ENCODE measurements at places on chromosomes 2 and 18.

DNA sequence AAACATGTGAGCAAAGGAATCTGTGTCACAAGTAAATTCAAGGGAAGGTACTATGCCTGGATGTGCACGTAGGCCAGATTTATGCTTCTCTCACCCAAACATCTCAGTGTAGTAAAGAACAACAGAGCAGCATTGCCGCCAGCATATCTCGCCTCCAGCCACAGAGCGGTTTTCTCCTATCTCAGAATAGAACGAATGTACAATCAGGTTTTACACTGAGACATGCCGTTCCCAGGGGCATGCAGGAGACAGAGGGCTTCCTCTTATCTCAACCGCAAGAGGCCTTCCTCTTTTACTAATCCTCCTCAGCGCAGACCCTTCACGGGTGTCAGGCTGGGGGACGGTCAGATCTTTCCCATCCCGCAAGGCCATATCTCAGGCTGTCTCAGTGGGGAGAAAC is 175.3 kb downstream of the RPIA start:
- DNase-seq: no peak

DNA sequence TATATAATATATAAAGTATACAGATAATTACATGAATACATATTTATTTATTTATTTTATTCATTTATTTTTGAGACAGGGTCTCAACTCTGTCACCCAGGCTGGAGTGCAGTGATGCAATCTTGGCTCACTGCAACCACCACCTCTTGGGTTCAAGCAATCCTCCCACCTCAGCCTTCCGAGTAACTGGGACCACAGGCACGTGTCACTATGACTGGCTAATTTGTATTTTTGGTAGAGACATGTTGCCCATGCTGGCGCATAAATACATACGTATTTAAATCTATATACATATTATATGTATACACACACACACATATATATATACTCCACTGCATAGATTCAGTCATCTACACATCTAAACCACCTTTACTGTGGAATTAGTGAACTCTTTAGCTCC is 20.6 kb upstream of the NDUFV2 start:
- DNase-seq: no peak

- DNase-seq: no peak
Measured at GRCh38 chr2:225381609-225382008, 17.9 kb upstream of the NYAP2 start.

DNA sequence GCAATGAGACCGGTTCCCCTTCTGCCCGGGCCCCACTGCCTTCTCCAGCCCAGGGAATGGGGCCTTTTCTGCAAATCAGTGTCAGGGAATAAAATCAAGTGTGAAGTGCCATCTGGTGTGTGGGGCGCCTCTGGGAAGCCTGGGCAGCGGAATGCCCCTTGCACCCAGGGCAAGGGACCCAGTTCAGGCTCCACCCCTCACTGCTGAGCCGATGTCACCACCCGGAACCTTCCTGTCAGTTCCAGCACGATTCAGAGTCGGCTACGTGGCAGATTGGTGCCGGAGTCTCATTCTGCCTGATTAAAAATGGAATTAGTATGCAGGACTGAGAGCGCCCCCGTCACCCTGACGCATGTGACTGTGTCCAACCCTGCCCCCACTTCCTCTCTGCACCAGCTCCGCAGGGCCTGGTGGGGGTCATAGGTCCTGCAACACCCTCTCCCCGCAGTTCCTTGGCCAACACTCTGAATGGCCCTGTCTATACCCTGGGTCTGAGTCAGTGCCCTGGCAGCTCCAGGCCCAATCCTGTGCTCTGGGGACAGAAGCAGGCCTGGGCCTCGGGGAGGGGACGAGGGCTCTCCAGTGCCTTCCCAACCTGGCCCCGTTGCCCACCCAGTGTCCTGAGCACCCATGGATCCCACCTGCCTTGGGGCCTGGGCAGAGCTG is 8.2 kb upstream of the ALPI start:
- DNase-seq: no peak

DNA sequence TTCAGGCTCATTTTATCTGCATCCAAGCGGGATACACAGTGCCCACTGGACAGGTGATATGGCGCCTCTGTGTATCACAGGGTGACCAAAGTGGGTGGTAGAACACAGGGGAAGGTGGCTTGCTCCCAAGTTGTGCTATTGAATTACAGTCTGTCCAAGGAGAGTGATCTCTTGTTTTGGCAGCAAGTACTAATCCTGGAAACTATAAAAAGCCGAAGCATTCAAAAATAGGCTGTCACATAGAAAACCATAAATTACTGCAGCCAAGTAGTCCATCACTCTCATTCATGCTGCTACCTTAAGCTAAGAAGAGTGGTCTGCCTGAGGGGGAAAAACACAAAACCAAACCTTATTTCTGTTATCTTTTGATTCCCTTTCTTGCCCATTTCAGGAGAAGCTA is 237.1 kb upstream of the POU3F3 start:
- DNase-seq: no peak

- DNase-seq: no peak
Measured at GRCh38 chr2:10495311-10495987, 47.3 kb upstream of the ODC1 start.

DNA sequence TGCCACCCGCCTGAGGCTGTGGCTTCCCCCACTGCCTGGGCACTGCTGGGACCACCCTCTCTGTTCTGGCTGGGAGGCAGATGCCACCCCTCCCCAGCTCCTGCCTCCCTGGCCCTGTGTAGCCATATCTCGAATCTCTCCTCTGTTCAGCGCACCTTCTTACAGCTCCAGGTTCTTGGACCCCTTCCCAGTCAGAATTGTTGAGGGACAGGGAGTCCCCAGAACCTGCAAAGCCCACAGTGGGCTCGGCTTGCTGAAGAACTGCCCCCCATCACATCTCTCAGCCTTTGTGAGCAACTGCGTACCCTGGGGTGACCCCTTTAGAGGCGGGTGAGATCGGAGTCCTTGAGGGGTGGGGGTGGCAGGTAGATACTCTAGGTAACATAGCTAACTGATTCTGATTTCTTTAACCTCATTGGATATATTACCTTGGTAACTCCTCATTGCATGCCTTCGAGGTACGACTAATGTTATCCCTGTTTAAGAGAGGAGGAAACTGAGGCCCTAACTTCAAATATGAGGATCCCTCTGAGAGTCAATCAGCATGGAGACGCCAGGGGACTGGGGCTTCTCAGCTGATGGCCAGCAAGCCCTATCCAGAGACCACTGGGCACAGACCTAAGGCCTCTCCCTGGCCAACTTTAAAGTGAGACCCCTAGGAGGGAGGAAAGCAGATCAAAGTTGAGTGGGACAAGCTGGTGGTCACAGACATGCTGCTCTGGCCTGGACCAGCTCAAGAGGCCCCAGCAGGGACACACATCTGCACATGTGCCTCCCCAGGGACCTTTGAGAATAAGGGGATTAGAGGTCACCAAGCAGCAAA is 101.3 kb downstream of the CAPN13 start:
- no peak for DNase-seq

GRCh38 chr18:51006948-51007789 is 22.8 kb upstream of the SMAD4 start:
- DNase-seq: no peak

- no peak for DNase-seq
Measured at GRCh38 chr2:188726626-188727247, 247.4 kb upstream of the COL3A1 start.

DNA sequence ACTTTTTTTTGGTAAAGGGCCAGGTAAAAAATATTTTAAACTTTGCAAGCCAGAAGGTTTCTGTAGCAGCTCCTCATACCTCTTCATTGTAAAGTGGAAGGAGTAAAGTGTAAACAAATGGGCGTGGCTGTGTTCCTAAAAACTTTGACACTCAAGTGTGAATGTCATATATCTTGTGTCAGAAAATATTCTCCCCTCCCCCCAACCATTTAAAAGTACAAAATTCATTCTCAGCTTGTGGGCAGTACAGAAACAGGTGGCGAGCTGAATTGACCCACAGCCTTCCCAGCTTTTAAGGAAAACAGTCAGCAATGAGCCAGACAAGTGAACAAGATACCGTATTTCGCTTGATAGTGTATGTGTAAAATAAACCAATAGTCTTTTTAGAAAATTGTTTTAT is 4.0 kb downstream of the YPEL5 start:
- no peak for DNase-seq

Measured in stimulated activated CD8-positive, alpha-beta memory T cell treated with anti-CD3 and anti-CD28 coated beads, Interleukin-4, amount 100 ng/mL, for 1 hour (primary cell).